Ascending aorta (tissue), 2 donors: ENCODE measurements at places on chromosomes 5 and 9. TPM values are rescaled to one million over a fixed set of nuclear protein-coding genes. Genes with fewer than 3 reads are reported as not detected.
A peak's percentile ranks its signal among the peaks of the same experiment; 100 is the strongest.

GRCh38 chr9:131982671-131983239 lies 96.9 kb downstream of the MED27 start:
- DNase-seq = no peak
- no peaks in the 10 kb centered on the region for H3K36me3 ChIP-seq
- peaks cover 4% of the 10 kb centered on the region for H3K4me1 ChIP-seq
- H3K27me3 ChIP-seq = no peaks in the 10 kb centered on the region

Gene ZNF454
- 2.8 TPM for total RNA-seq

Gene F12
- not detected for total RNA-seq

- no peak overlapping the region for H3K4me3 ChIP-seq
- no peaks in the 10 kb centered on the region for H3K36me3 ChIP-seq
- no peak overlapping the region for H3K27ac ChIP-seq
- no peaks in the 10 kb centered on the region for H3K27me3 ChIP-seq
These were observed 54.2 kb downstream of the WHRN start for GRCh38 chr9:114450833-114451706.

DNA sequence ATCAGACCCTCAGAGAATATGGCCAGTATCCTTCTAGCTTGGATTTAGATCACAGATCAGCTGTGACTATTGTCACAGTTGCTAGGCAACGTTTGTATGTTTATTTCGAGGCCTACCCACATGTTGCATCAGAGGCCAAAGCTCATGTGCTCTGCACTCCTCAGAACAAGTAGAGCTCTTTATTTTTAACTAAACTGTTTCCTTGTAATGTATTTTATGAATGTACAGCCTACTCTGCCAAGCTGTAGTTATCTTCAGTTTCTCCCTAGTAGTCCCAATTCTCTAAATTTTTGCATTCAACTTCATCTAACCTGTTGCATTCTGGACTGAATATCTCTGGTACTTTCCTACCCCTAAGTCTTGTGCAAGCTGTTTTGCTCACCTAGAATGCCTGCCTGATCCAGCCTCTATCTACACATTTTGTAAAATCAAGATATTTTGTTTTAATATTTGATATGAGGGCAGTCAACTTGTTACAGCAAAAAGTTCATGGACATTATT lies 52.8 kb downstream of the CAST start:
- peak; percentile 80 for DNase-seq
- no peaks in the 10 kb centered on the region for H3K4me1 ChIP-seq
- no peaks in the 10 kb centered on the region for H3K27me3 ChIP-seq
- H3K27ac ChIP-seq = peak overlapping the region; percentile 63
- no peak overlapping the region for H3K4me3 ChIP-seq

Gene SPINK4
- total RNA-seq = not detected

Gene GPX8
- 27.9 TPM for total RNA-seq

Gene PCDHGA9
- total RNA-seq = 3.2 TPM
